ENCODE measurements at places on chromosomes 7 and 10.
A peak's percentile ranks its signal among the peaks of the same experiment; 100 is the strongest.

- DNase-seq, result no peak
Measured at GRCh38 chr7:81298951-81299666, 380.3 kb upstream of the SEMA3C start.

GRCh38 chr10:80177781-80178636 is 27.3 kb downstream of the ANXA11 start:
- DNase-seq, result no peak

- no peak for DNase-seq
Measured at GRCh38 chr10:34407324-34407805, 407.7 kb downstream of the PARD3 start.

DNA sequence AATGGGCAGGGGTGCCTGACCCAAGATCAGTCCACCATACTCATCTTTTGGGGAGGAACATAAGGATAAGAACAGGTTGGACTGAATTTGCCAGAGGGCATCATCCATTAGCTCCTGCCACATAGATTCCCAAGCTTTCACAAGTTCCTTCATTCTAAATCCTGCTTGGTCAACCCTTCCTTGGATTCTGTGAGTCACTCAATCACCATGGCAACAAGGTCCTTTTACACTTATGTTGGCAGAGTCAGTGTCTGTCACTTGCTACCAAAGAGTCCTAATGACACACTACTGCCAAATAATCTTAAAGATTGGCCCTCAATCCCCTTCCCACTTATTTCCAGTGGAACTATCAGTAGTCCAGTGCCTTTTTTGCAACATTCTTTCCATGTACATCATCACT is 5.0 kb upstream of the LGI1 start:
- no peak for DNase-seq

- no peak for DNase-seq
Measured at GRCh38 chr7:22355620-22356009, 1.3 kb downstream of the RAPGEF5 start.

DNA sequence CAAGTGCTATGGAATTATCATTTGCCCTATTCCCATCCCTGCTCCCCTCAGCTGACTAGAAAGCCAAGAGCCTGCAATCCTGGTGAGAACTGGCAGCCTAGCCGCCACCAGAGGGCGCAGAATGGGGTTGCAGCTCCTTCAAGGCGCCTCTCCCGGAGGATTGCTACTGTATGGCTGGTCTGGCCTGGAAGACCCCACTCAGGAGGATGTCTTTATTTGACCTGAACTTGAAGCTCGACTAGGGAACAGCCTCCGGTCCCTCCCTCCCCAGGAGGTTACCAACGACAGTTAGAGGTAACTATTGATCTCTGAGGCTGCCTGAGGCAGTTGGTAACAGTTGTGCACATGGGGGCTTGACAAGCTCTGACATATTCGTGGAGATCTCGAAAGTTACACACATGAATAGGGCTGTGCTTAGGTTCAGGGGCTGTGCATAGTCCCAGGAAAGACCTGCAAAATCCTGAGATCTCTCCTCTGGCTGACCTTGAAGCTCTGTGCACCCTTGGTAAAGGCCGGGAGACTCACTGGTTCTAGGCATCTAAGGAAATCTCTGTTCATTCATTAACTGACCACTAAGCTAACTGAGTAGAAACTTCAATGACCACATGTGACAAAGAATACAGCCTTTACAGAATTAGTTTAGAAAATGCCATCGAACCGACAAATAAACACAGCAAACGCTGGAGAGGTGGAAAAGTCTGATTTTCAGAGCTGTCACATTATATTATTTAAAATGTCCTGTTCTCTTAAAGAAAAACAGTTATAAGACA is 65.7 kb downstream of the TSPAN12 start:
- peak; percentile 87 for DNase-seq

DNA sequence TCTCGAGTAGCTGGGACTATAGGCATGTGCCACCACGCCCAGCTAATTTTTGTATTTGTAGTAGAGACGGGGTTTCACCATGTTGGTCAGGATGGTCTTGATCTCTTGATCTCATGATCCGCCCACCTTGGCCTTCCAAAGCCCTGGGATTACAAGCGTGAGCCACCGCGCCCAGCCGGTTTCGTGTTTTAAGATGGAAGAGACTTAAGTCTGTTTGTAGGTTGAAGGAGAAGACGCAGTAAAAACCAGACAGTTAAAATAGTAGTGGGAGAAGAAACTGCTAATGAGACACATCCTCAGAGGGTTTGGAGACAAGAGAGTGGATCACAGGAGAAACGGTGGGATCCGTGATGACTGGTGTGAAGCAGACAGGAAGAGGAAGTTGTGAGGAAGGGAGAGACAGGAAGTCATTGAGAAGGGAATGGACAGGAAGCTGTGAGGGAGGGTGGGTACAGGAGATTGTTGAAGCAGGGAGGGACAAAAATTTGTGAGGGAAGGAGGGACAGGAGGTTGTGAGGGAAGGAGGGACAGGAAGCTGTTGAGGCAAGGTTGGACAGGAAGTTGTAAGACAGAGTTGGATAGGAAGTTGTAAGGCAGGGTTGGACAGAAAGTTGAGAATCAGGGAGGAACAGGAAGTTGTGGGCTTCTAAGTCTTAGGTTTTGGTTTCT is 115.5 kb downstream of the WDFY4 start:
- DNase-seq, result no peak

GRCh38 chr10:130336617-130337304 is 200.6 kb downstream of the GLRX3 start:
- peak; percentile 55 for DNase-seq

DNA sequence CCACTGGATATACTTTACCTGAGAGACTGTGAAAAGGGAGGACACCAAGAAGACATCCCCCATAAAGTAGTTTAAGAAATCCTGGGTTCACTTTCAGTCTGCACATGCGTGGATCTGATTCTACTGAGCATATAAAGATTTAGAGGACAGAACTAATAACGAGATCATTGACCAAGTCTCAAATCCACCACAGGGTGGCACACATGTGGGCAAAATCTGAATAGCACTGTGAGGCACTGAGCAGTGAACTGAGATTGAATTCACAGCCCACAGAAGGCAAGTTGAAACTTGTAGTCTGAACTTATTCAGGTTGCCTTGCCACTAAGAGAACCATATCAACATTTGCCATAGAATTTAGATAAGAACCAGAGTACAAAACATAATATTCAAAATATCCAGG is 818.6 kb downstream of the GRID1 start:
- DNase-seq, result no peak

Measured in H9 (cell line).